Foreskin fibroblast (primary cell): ENCODE measurements at places on chromosomes 1 and 21.

- peak; percentile 51 for DNase-seq
Measured at GRCh38 chr1:176241385-176242015, 34.4 kb upstream of the COP1 start.

DNA sequence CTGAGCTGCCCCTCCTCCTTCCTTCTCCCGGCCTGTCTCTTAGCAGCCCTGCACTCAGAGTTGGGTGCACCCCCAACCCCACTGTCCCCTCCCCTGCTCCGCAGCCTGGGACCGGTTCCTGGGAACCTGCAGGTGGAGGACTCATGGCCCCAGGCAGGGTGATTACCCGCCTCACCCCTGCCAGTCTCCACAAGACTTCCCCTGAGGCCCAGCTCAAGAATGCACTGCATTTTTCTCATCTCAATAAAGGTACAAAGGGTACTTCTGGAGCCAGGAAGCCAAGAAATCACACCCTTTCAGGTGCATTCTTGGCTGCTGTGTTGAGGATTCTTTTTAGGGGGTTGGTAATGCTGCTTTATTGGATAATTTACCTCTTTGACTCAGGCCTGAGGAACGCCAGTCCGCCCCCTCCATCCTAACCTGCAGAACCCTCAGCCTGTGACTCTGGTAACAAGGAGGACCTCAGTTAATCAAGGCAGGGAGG is 126.3 kb upstream of the TMPRSS2 start:
- no peak for DNase-seq

DNA sequence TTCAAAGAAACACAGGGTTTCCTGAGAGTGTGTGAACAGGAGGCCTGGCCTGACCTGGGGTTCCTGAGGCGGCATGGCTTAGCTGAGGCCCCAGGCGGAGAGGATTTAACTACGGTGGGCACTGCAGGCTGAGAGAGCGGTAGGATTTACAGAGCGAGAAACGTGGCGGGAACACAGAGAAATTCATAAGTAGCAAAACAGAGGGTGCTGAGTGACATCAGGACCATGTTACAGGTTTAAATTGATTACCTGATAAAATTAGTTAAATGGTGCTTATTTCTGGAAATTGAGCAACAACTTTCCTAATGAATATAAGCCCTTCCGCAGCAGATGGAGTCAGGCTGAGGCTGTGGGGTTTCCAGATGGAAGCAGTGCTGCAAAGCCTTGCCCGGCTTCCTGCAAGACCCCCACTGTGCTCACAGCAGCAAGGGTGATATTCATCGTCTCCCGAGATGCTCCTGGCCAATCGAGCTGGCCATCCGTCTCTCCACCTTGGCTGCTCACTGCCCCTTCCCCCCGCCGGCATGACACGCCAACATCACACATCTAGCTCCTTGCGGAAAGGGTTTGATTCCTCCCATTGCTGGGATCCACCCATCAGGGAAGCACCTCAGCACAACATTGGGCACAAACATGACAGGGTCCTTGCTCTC is 69.4 kb upstream of the MORC3 start:
- no peak for DNase-seq

DNA sequence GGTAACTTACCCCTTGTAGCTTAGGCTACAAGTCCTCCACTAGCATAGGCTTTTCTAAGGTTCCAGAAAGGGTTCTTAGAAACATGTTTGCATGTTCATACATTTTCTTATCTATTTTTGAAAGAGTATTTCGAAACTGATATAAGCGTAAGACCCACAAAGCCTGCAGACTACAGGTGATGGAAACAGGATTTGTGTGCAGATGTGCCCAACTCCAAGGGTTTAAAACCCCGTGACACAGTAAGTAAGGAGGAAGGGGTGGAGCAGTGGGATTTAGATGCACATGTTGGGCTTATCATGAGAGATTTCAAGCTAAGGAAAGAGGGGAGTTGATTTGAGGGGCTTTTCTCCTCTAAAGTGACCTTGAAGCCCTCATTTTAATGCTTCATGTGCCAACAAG is 164.7 kb downstream of the LTN1 start:
- DNase-seq = no peak

DNA sequence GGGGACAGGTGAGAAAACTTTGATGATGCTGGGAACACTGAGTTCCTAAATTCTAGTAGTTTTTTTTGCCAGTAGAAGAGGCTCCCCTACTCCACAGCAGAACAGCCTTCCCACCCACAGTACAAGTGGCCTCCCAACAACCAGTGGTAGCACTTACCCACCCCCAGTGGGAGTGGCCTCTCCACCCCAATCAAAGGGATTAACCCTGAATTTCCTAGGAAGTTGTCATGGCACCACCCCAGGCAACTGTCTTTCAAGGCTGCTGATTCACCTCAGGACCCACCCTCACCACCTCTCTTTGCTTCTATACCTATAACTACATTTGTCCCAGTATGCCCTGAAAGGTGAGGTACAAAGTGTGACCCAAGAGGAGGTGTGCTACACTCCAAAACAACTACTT is 81.4 kb upstream of the PRDX6 start:
- no peak for DNase-seq

DNA sequence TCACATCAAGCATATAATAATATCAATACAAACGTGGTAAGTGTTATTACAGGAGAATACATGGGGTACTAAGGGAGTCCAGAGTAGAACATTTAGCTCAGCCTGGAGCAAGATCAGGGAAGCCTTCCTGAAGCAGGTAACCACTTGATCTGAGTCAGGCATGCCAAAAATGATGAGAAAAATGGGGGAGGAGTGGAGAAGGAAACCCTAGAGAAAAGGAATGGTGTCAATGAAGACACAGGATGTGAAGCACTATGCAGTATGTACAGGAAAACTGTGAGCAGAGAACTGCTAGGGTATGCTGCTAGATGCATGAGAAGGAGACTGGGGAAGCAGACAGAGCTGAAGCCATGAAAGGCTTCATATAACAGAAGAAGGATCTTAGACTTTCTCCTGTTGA is 84.7 kb downstream of the NOTCH2 start:
- DNase-seq = no peak

DNA sequence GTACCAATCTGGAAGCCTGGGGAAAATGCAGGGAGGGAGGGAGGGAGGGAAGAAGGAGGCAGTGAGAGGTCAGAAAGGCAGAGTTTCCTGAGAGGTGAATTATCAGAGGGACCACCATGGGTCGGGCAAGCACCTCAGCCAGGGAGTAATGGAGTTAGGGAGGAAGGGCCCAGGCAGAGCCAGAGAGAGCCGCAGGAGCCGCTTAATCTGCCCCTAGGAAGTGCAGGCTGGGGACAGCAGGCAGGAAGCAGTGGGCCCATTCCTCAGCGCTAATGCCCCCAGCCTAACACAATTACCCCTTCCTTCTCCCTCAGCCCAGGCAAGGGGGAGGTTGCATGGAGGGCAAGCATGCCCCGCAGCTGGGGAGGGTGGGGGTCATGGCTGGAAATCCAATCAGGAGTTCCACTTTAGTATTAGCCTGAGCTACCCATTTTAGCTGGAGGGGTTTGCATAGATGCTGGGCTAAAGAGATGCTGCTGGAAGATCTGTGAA is 109.0 kb downstream of the TMEM53 start:
- no peak for DNase-seq

DNA sequence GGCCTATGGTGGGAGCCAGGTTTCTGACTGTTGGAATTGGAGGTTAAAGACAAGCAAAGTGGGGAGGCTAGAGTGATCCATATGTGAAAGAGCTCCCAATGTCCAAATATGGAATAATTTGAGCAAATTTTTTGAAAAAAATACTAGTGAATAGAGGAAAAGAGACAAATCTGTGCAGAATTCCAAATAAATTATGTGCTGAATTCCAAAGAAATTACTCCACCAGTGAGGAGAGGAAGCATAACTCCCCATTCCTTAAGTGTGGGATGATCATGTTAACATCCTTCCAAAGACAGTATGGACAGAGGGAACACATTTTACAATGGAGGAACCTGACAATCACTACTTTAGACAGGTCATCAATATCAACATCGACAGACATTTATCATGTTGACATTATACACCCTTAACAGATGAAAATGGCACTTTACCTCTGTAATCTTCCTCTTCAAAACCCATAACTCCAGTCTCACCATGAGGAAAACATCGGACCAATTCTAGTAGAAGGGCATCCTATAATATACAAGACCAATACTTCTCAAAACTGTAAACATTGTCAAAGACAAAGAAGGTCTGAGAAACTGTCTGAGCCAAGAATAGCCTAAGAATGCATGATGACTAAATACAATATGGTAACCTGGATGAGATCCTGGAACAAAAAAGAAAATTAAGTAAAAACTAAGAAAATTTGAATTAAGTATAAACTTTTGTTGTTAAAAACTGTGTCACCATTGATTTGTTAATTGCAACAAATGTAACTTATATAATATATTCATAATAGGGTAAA is 71.5 kb upstream of the RGS4 start:
- peak; percentile 62 for DNase-seq

DNA sequence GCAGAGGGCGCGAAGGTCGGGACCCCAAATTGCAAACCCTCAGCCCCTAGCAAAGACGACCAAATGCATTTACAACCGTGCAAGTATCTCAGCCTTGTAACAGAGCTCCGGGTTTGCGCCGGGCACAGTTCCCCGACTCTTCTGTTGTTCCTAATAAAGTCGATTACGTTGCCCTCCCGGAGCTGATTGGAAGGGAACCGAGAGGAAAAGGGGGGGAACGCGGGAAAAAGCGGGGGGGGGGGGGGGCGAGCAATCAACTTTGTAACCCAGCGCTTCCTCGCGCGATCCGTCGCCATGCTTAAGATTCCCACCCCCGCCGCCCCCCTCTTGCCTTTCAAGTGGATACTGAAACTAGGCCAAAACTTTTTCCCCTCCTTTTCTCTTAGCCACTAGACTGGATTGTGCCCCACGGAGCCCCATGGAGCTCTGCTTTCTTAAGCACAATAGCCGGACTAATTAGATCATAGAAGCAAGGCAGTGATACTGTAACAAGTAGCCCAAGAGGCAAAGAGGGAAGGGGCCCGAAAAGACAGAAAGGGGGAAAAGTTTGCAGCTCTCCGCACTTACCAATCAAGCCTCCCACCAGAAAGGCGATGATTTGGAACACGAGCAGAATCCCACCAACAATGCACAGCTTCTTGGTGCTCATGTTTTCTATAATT is 565 bp downstream of the WLS start:
- peak; percentile 61 for DNase-seq

- DNase-seq = peak; percentile 94
Measured at GRCh38 chr1:232110281-232111090, 483.9 kb downstream of the DISC1 start.

DNA sequence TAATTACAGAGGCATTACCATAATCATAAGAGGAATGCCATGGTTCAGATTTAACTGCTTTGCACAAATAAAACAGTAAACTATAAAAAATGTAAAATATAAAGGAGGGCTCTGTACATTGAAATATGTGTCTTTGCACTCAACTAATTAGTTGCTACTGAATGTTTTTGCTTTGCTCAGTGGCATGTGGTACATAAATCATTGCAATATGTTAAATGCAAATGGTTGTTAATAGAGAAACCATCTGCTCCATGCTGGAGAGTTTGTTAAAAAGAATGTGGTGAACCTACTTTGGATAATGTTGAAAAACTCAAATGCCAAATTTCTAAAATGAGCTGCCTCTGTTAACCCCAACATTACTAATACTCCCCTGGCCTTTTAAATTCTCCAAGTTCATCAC is 201.5 kb downstream of the NTNG1 start:
- no peak for DNase-seq

DNA sequence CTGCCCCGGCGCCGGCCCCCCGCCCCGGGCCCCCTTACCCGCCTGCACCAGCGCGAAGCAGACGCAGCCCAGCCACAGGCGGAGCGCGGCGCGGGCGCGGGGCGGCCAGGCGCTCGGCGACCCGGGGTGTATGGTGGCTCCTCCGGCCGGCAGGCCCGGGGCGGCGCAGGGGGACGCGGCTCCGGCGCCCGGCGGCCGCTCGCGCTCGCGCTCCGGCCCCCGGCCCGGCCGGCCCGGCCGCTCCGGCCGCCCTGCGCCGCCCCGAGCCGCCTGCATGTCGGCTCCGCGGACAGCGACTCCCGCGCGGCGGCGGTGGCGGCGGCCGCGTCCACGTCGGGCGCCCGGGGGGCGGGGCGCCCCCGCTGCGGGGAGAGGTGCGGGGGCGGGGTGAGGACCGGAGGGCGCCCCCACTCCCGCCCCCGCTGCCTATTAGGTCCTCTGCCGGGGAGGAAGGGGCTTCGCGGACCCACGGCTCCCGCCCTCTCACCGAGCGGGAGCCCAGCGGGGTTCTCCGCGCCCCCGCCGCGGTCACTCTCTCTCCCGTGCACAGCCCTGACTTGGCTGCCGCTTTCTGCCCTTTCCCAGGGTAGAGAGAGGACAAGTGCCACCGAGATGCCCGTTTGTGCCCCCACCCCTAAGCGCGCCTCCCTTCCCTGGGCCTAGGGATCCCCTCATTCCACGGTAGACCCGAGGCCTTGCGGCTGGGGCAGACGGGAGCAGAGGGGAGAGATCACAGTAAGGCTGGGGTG is at the start of gene FNDC5:
TSS of gene FNDC5 (minus strand) at position 298 of the 749 bp plus-strand sequence.
- peak; percentile 58 for DNase-seq

DNA sequence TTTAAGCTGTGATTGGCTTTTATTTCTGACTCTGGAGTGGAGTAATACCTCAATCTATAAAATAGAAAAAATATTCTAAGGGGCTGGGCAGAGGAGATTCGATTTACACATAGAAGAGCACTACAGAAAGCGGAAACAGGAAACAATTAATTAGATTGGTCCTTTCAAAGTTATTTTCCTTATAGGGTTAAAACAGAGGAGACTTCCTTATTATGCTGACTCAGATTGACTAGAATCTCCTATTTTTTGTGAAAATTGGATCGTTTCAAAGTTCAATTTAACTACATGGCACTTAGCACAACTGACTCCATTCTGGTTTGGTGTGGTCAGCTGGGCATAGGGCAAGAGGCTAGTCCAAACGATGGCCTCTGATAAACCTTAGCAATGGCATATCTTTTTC is 48.3 kb upstream of the NCAM2 start:
- DNase-seq = no peak

- no peak for DNase-seq
Measured at GRCh38 chr1:2128189-2128901, 66.2 kb downstream of the FAAP20 start.

DNA sequence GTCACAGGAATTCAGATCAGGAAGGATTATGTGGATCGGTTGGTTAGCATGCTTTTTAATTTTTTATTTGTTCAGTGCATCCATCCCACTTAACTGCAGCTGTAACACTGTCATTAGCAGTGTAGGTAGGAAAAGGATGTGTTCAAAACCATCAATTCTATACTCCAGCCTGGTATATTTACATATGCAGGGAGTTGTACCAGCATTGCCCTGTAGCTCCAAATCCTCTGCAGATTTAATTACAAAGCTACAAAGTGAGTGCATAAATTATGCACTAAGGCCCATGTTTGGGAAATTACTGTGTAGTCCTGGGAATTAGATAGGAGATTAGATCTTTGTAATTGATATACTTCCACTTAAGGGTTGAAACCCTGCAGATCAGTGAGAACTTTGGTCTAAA is 15.9 kb upstream of the OSBPL9 start:
- no peak for DNase-seq

GRCh38 chr21:28884481-28884880 is 108.2 kb downstream of the LTN1 start:
- no peak for DNase-seq

GRCh38 chr1:87953121-87953520 is 624.4 kb downstream of the LMO4 start:
- no peak for DNase-seq

- no peak for DNase-seq
Measured at GRCh38 chr1:50271337-50271736, 151.9 kb downstream of the DMRTA2 start.
